ENCODE measurements at places on chromosomes 2 and 18.
A peak's percentile ranks its signal among the peaks of the same experiment; 100 is the strongest.

DNA sequence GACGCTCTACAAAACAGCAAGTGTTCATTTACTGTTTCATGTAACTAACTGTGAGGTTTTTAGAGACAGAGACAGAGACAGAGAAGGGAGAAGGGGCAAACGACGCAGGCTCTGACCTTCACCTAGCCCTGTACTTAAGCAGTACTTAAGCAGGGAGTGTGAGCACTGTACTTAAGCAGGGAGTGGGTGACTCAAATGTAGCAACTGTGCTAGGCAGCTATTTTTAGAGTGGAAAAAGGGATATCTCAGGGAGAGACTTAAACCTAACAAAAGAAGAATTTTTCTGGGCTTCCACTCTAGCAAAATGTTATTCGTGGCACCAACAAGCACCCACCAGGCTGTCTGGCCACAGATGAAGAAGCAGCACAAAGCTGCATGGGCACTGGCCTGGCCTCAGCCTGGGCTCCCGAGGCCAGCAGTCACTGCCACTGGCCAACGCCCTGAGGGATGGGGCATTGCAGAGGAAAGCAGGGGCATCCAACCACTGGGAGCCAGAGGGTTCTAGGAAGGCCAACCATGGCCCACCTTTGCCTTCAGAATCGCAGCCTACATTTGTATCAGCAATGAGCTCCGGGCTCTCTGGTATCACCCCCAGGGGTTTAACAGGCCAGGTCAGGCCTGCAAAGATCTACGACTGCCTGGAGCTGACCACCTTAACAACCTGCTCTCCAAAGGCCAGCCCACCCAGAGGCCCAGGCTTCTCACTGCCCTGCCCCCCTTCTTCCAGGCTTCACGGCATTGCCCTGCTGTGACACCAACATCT lies 154.3 kb downstream of the TTC32 start:
- no peak for DNase-seq

DNA sequence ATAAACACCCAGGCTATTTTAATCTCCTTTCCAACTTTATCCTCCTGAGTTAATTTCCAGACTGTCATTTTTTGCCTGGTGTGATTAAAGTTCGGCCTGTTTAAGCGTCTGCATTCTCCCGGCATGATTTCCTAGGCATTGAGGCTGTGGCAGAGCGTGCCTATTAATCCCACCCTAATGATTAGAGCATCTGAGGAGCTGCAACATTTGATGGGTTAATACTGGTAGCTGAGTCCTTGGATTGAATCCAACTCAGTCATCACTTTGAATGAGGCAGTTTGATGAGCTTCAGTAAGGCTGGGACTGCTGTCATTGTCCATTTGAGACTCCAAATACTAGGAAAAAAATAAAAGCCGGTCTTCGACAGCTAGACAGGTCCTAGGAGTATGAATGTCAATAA lies 882.5 kb downstream of the SLC4A3 start:
- DNase-seq: no peak

DNA sequence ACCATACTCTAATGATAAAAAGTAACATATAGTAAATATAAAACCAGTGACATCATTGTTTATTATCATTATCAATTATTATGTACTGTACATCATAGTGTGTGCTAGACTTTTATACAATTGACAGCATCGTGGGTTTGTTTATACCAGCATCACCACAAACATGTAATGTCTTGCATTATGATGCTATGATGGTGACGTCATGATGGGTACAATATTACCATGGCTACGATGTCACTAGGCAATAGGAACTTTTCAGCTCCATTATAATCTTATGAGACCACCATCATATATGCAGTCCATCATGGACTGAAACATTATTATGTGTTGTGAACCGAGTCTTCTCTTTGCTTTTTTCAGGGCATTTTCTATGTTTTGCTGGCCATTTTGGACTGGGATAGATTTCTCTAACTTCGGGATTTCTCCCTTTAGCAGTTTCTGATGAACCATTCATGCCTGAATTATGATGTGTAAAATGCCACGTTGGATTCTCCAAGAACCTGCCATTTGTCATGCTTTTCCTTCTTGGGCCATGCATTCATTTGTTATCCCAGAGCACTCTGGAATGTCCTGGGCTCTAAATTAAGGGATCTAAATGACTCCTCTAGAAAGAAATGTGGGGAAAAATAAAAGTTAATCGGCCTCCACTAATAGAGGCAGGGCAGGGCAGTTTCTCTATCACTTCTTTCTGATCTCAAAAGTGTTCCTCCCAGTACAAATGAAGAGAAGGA lies 325.6 kb upstream of the TNP1 start:
- DNase-seq: no peak

- DNase-seq: no peak
Measured at GRCh38 chr18:58800582-58800981, 64.1 kb upstream of the ZNF532 start.

GRCh38 chr18:11666176-11666575 lies 22.9 kb upstream of the GNAL start:
- DNase-seq: no peak

DNA sequence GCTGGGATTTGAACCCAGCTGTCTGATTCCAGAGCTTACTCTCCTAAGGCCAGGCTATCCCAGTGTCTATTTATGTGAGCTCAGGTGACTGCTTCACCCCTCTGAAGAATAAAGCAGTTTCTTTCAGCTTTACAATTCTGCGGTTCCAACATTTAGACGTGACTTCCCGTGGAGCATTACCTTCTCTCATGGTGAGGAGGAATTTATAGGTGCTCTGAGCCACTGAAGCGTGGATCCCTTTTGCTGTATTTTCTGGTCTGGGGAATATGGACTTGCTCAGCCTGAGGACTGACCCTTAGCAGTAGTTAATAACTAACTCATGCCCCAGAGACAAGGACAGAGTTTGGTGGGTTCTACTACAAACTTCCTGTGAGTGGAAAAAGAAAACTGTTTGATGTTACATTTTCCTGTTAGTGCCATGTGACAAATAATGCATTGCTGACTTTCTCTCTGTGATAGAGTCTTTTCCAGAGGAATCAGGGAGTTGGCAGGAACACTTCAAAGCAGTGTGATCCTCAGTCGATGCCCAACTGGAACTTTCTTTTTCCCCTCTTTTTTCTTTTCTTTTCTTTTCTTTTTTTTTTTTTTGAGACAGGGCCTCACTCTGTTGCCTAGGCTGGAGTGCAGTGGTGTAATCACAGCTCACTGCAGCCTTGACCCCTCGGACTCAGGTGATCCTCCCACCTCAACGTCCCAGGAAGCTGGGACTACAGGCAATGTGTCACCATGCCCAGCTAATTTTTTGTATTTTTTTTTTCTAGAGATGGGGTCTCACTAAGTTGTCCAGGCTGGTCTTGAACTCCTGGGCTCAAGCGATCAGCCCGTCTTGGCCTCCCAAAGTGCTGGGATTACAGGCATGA lies 21.9 kb downstream of the CASP10 start:
- DNase-seq: no peak

DNA sequence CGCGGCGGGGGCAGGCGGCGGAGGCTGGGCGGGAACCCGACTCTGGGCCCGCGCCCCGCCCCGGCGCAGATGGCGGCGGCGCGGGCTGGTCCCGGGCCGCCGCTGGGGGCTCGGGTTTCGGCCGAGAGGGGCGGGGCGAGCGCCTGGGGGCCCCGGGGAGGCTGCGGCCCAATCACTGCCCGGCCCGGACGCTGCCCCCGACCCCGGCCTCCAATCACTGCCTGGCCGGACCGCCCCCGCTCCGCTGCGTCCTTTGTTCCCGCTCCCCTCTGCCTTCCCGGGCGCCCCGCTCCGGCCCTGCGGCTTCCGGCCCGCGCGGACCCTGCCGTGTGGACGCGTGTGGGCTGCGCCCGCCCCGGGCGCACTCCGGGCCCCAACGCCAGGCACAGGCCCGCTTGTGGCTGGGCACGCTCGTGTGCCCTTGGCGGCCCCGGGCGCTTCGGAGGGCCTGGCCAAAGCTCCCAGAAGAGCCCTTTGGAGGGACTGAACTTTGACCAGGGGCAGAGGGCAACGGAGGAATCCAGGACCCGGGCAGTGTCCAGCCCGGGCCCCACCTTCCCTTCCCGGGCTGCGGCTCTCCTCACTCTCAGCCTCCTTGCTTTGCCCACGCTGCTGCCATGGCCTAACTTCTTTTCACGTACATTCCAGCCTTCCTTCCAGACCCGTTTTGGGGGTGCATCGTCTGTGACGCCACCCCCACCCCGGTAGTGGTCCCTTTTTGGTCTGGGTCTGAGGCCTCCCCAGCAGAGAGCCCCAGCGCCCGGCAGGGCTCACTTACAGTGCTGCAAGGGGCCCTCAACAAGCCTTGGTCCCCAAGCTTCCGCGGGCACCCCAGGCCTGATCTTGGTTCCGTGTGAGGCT lies 27.1 kb upstream of the PTMA start:
- DNase-seq: peak; percentile 84

DNA sequence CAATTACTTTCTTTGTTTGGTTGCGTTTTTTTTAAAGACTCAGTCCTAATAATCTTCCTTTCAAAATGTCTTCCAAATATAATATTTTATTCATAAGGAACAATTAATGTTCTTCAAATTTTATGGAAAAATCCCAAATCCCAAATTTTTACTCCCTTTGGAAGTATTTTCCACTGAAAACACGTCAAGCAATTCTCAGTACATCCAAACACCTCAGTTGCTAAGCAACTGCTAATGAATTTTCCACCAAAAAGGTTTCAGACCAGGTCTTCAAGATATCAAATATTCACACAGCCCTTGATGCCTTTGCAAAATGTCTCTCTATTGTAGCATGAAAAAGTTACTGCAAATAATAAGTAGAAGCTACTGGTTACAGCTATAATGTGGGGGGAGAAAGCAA lies 140.1 kb downstream of the DSEL start:
- no peak for DNase-seq

- DNase-seq: no peak
Measured at GRCh38 chr2:205361272-205361671, 321.0 kb upstream of the NRP2 start.

DNA sequence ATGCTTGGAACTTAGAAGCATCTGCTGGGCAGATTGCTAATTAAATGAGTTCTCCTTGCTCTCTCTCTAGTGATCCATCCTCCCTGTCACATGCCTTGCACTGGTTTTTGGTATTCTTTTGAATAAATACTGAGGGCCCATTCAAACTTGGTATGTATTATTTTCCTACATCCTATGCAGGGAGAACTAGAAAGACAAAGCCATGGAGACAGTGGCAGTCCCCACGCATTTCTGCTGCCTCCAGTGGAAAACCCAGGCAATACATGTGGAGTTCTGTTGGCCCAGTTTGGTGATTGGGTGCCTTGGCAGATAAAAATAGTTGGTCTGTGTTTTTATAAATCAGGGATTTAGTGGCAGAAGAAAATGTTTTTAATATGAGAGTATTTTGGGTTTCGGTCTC lies 68.7 kb downstream of the DIS3L2 start:
- DNase-seq: no peak

DNA sequence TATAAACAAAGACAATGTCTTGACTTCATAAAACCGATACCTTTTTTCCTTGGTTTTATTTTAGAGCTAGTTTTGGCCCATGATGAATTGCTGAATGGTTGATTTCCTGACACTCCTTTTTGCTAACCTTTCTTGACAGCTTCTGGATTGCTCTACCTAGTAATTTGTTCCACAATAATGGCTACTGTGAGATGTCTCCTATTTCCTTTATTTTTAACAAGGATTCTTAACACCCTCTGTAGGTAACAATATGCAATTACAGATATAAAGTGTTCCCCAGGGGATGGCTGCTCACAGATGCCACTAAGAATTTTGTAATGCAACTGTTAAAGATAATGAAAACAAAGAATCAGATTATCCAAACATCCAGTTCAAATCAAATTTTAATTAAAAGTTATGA lies 100.8 kb upstream of the ATP5MC3 start:
- DNase-seq: peak; percentile 43

DNA sequence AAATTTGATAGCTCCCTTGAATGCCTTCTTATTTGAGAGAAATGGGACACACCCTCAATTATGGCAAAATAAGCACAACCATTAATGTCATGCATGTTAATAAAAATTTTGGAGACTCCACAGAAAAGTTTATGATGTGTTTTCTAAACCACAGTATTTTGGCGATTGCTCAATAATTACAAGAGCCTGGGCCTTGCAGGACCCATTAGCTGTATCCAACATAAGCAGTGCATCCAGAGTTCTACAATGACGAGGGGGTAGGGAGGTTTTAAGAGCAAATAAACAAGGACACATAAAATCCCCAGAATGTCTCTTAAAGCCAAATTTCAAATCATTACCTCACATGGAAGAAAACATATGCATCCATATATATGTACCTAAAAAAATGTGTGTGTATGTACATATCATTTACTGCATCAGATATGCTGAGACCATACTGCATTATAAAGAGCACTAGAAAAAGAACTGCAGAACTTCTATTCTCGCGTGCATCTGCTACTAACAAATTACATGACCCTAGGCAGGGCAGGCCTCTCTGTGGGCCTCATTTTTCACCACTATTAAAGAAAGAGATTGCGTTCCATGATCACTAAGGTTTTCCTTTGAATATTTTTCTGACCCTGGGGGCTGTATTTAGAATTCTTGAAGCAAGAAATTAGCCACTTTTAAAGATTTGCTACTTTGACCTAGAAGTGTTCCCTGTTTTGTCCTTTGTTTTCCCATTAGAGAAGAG lies 38.0 kb downstream of the CMPK2 start:
- DNase-seq: no peak

GRCh38 chr2:73920577-73921545 lies 5.8 kb upstream of the DGUOK start:
- peak; percentile 41 for DNase-seq

DNA sequence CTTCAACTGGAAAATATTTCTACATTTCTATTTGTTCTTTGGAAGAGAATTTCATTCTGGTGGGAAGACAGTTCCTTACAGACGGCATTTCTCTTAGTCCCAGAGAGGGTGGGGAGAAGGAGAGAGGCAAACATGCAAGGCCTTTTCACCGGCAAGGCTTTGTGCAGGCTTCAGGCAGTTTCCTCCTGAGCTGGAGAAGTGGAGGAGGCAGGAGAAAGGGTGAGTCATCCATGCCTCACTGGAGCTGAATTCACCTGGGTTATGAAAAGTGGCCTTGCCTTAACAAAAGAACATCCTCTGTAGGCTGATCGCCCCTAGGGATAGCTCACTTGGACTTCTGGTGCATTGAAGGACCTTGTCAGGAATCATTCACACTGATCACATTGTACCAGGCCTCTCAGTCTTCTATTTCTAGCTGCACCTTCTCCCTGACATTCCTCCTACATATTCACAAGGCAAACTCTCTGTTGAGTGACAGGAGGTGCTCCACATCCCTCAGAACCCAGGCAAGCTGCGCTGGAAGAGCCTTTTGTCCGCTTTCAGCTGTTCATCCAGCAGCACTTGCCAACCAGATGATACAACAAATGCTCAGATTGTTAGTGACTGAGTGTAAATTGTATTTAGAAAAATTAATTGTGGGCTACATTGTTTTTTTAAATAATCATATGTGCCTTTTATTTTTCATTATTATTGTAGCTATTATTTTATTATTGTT lies 796.1 kb downstream of the DCDC2C start:
- DNase-seq: no peak

DNA sequence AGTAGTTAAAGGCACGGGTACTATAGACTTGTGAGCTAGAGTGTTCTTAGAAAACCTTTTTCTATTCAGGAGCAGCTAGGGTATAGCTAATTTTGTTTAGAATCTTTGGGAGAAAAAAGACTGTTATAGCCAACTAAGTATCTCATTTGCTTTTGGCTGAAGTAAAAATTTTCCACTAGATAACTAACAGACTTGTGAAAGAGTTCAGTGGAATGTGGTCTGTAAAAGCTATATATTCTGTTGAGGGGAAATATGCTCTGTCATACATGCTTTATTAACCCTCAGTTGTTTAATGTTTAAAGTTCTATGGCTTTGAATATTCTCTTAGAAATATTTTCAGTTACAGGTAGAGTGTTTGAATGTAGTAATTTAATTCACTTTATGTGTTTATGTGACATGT lies 49.7 kb downstream of the RIF1 start:
- DNase-seq: no peak

All from germinal center (tissue), 1 donor.